ENCODE measurements at places on chromosomes 1 and 21.

- peak; percentile 79 for DNase-seq
Observed at GRCh38 chr1:109197158-109198042, 16.3 kb upstream of the SARS1 start.

- no peak for DNase-seq
Observed at GRCh38 chr21:35342440-35342839, 293.3 kb upstream of the RUNX1 start.

- DNase-seq: no peak
Observed at GRCh38 chr21:46205766-46206162, 21.5 kb upstream of the SPATC1L start.

GRCh38 chr1:77688939-77689338 lies 6.5 kb upstream of the ZZZ3 start:
- no peak for DNase-seq

GRCh38 chr1:26922431-26922729 lies 837 bp downstream of the NUDC start:
- DNase-seq: no peak

GRCh38 chr1:89356658-89357400 lies 7.0 kb upstream of the GBP6 start:
- no peak for DNase-seq

- DNase-seq: no peak
Observed at GRCh38 chr21:15390049-15390448, 325.2 kb upstream of the NRIP1 start.

DNA sequence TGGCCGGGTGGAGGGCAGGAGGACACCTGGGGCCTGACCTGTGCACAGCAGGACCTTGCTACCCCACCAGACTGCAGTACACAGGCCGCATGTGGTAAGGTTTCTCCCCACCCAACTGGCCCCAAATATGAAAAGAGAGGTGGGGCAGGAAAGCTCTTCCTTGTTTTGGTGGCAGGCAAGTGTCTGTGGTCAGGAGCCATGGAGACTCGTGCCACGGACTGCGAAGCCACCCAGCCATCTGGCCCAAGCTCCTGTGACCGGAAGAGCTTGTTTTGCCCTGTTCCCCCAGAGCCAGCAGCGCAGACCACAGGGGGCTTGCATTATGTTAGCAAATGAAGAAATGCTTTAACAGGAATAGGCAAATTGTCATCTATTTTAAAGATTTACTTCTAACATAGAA lies 54.9 kb downstream of the OLIG1 start:
- no peak for DNase-seq

DNA sequence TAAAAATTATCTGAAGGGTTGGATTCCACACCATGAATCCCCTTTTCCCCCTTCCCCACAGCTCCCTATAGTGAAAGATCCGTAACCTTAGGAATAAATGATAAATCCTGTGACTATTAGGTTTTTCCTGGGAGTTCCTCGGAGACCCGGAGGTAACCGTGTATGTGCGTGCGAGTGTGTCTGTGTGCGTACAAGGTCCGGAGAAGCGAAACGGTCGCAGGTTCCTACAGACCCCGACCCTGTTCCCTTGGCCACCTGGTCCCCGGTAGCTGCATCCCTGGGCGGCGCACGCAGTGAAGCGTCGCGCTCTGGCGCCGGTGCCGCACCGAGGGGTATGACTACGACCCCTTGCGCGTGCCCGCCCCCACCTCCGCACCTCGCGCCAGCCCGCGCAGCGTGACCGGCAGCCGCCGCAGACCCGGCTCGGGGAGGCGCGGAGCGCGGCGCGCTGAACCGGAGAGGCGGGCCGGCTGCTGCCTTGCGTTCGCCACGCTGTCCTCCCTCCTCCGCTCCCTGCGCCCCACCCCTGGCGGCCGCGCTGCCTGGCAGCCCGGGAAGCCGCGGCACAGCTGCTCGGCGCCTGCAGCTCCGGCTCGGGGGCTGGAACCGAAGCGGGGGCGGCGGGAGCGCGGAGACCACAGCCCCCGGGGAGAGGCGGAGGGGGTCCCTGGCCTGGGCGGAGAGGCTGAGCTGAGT lies at the start of gene AK5:
Gene AK5 (plus strand): TSS at position 529 of the 696 bp plus-strand sequence. CDS start 295 bp downstream, outside the sequence.
- DNase-seq: peak; percentile 47

- DNase-seq: no peak
Observed at GRCh38 chr1:241782396-241782795, 65.6 kb upstream of the EXO1 start.

GRCh38 chr21:30434033-30434631 lies 4.1 kb downstream of the KRTAP13-4 start:
- peak; percentile 18 for DNase-seq

DNA sequence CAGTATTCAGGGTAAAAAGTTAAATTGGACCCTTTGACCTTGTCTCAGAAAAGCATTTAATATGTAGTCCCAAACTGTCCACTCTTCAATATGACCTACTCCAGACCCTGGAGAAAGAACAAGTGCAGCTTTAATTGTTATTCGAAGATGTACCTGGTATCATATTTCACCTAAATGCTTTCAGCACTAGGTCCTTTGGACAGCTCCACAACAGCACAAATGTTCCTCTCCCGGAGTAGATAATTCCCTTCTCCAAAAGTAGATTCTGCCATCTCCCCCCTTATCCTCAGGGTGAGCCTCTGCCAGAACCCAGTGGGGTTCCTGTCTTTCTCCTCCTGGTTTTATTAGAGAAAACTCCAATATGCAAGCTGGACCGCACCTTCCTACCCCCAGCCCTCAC lies 104.5 kb upstream of the AJAP1 start:
- DNase-seq: no peak

- DNase-seq: no peak
Observed at GRCh38 chr1:225724251-225724650, 53.4 kb upstream of the SRP9 start.

DNA sequence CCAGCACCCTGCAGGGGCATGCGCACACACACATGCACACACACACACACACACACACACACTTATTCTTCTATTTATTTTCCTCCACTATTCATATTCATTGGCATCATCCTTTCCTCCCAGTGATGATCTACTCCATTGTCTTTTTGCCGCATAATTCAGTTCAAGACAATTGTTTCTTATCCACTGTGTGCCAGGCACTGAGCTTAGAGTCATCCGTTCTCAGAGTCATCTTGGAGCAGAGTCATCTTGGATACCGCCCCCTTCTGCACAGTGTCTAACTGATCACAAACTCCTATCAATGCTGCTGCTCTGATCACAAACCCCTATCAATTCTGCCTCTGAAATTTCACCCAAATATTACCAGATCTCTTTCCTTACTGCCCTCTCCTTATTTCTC lies 102.8 kb upstream of the PROX1 start:
- no peak for DNase-seq

DNA sequence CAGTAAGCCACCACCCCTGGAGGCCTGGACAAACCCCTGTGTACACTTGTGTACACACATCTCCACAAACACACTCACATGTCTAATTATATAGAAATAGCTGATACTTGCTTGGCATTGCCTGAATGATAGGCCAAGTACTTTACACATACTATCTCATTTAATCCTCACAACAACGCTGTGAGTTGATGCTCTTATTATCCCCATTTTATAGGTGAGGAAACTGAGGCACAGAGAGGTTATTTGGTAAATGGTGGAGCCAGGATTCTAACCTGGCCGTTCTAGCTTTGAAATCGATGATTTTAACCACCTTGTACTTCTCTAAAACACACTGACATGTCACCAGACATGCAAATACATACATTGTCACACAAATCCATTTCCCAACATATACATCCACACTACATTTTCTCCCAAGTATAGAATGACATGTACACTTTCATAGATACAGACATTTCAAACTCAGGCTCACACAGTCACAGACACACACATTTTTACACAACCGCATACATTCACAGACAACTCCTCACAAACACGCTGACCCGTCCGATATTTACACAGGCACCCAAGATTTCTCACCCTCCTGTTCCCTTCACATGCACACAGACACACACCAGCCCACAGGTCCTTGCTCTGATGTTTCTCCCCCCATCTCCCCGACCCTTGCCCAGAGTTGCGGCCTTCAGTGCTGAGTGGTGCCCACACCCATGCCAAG lies 3.2 kb downstream of the ARHGEF19 start:
- no peak for DNase-seq

- DNase-seq: peak; percentile 12
Observed at GRCh38 chr1:94753171-94753972, 66.8 kb upstream of the SLC44A3 start.

DNA sequence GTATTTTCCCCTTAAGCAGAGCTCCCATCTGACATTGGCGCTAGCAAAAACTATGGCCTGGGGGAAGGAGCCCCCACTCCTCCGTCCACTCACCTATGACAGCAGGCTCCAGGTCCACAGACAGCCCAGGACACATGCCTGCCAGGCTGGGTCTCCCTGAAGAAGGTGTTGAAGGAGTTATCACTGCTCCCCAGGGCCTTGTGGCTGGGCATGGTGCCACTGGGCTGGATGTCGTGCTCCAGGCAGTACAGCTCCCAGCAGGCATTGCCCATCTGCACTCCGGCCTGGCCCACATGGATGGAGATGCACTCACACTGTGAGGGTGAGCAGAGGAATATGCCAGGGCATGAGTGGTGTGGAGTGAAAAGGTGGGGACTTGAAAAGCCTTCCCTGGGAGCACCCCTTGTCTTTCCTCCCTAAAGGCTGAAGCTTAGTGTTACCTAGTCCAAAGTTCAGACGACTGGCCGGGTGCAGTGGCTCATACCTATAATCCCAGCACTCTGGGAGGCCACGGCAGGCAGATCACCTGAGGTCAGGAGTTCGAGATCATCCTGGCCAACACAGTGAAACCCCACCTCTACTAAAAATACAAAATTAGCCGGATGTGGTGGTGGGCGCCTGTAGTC lies 30.0 kb downstream of the RABIF start:
- no peak for DNase-seq

DNA sequence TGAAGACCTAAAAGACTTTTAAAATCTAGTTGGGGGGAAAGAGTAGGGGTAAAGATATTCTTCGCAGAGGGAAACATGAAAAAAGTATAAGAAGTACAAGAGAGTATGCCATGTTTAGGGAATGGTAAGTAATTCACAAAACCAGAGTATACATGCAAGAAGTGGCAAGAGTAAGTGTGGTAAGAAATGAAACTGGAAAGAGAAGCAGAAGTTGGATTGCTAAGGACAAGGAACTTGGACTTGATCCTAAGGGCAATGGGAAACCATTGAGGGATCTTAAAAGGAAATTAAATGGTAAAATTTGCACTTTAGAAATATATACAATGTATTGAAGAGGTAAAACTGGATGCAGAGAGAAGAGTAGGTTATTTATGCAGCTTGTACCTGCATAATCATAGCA lies 9.2 kb upstream of the ZNF644 start:
- DNase-seq: no peak

- DNase-seq: no peak
Observed at GRCh38 chr1:210747890-210748289, 386.1 kb downstream of the KCNH1 start.

DNA sequence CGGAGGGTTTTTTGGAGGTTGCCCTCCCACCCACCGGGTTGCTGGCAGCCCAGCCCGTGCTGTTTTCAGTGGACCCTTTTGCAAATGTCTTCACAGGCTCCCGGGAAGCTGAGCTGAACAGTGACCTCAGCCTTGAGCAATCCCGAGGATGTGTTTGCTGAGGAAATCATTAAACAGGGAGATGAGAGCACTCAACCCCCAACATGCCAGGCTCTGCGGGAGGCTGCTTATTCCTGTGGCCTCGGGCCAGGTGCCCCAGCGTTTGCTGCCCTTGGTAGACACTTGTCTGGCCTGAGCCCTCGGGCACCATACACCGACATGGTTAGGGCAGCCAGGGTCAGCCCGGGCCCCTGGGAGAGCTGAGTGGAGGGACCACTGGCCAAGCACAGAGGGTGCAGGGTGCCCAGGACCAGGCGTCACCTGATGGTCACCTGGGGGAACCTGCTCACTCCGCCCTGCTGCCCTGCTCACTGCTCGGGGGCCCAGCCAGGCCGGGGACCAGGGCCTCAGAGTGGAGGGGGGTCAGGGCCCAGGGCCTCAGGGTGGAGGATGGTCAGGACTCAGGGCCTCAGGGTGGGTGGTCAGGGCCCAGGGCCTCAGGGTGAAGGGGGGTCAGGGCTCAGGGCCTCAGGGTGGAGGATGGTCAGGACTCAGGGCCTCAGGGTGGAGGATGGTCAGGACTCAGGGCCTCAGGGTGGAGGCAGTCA lies 42.5 kb upstream of the POFUT2 start:
- peak; percentile 94 for DNase-seq

- no peak for DNase-seq
Observed at GRCh38 chr1:235709018-235709417, 59.4 kb upstream of the GNG4 start.

DNA sequence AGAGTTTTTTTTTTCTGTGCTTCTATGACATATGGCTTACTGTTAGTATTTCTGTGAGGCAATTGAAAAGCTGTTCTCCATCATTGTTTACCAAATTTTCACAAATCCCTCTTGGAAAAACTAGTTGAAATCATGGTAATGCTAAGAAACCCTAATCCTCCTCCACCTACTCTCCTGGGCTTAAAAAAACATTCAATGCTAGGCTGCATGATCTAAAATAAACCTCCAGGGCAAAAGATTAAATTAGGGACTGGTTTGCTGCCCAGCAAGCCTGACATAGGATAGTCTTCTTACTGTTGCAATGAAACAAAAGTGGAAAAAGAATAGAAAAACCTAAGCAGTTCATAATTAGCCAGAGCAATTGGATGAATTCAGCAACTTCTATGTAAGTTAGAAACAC lies 16.1 kb downstream of the C1orf52 start:
- no peak for DNase-seq

- no peak for DNase-seq
Observed at GRCh38 chr21:21341041-21341440, 342.8 kb downstream of the NCAM2 start.

GRCh38 chr1:201181323-201181722 lies 9.3 kb upstream of the IGFN1 start:
- DNase-seq: no peak

- no peak for DNase-seq
Observed at GRCh38 chr1:156816561-156817328, at the start of gene SH2D2A. Gene SH2D2A (minus strand): TSS chr1:156816848. CDS start chr1:156816708, 140 bp downstream.

GRCh38 chr1:28519946-28520725 lies 14.3 kb downstream of the RCC1 start:
- no peak for DNase-seq

- peak; percentile 40 for DNase-seq
Observed at GRCh38 chr1:200033511-200034261, 6.2 kb downstream of the NR5A2 start.

- no peak for DNase-seq
Observed at GRCh38 chr1:206714331-206715058, 29.8 kb downstream of the MAPKAPK2 start.

DNA sequence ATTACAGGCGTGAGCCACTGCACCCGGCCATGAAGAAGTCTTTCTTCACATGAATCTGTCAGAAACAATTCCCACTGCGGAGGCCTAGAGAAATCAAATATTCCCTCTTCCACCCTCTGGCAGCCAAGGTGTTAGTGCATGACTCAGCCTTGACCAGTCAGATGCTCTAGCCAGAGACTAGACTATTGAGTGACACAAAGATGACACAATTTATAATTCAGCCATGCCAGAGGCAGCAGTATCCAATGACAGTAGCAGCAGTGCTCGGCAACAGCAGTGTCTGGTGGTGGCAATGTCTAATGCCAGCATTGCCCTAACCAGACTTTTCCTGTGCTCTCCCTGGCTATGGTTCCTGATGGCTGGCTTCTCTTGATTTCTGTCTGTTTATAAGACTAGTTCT lies 8.7 kb downstream of the CTXND2 start:
- no peak for DNase-seq

Data from ELF-1 (cell line).